Vein endothelial cell (primary cell): ENCODE measurements at places on chromosomes 7 and 10. TPM values are rescaled to one million over a fixed set of nuclear protein-coding genes. Genes with fewer than 3 reads are reported as not detected.

ZNF425 gene
- total RNA-seq = 1.1 and 2.3 TPM in 2 replicates

GNAT3 gene
- not detected in 2 replicates for total RNA-seq

IGF2BP3 gene
- total RNA-seq = 111 and 128 TPM in 2 replicates

LIPM gene
- not detected in 2 replicates for total RNA-seq

HOXA11 gene
- 1.1 and 2.9 TPM in 2 replicates for total RNA-seq

CD36 gene
- 4.9 and 12.4 TPM in 2 replicates for total RNA-seq

DLX6 gene
- not detected in 2 replicates for total RNA-seq

AGR2 gene
- total RNA-seq = not detected in 2 replicates

IDI2 gene
- total RNA-seq = not detected in 2 replicates

CPVL gene
- 0.48 TPM in 1 of 2 replicates, not detected in the other for total RNA-seq

CFAP43 gene
- 0.10 TPM in 1 of 2 replicates, not detected in the other for total RNA-seq
